ENCODE measurements at places on chromosomes 1 and 21. TPM values are rescaled to one million over a fixed set of nuclear protein-coding genes. Genes with fewer than 3 reads are reported as not detected.

- DNase-seq, result no peak
- H3K4me1 ChIP-seq, result no peaks in the 10 kb centered on the region
- H3K27ac ChIP-seq, result no peak overlapping the region
- no peak overlapping the region for H3K4me3 ChIP-seq
- no peaks in the 10 kb centered on the region for H3K36me3 ChIP-seq
- H3K27me3 ChIP-seq, result no peaks in the 10 kb centered on the region
These were observed 13.9 kb upstream of the ACTA1 start for GRCh38 chr1:229447809-229448252.

- H3K4me3 ChIP-seq, result no peak overlapping the region
- H3K36me3 ChIP-seq, result no peaks in the 10 kb centered on the region
- no peak for DNase-seq
- no peaks in the 10 kb centered on the region for H3K27me3 ChIP-seq
These were observed 89.6 kb upstream of the IVNS1ABP start for GRCh38 chr1:185406691-185407009.

- no peak overlapping the region for H3K27ac ChIP-seq
- peak overlapping the region; percentile 36 for H3K4me3 ChIP-seq
- H3K4me1 ChIP-seq, result peaks cover 4% of the 10 kb centered on the region
- DNase-seq, result no peak
- H3K27me3 ChIP-seq, result no peaks in the 10 kb centered on the region
These were observed 930 bp downstream of the SLC30A10 start for GRCh38 chr1:219927298-219927955.

DNA sequence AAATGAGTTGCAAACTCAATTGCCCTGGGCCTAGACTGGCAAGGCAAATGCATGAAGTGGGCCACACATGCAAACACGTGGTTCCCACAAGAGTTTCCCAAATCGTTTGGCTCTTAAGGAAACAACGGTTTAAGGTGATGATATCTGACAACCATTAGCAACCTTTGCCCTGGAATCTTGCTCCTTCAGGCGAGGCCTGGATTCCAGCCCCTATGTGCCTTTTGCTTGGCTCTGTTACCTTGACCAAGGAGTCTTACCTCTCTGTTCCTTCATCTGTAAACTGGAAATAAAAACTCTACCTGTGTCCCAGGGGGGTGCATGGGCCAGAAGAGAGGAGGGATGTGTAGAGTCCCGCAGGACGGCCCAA, 72.1 kb upstream of the CASZ1 start:
- DNase-seq, result no peak
- no peaks in the 10 kb centered on the region for H3K36me3 ChIP-seq
- H3K4me1 ChIP-seq, result peaks cover 5% of the 10 kb centered on the region
- H3K27me3 ChIP-seq, result peaks cover 4% of the 10 kb centered on the region

DNA sequence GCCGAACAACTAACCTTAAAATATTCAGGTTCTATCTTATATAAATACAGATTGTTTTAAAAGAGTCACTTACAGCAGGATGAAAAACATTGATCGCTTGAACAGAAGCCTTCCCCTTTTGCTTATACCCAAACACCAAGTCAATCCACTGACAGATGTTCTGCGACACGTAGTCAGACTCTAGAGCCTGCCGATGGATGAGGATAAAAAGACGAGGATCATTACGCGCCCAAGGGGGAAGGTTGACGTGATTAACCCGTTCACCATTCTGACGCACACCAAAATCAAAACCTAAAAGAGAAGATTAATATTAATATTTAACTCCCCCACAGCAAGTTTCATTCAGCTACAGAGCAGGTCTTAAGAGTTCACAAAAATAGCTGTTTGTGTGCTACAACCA, 59.4 kb upstream of the GNG4 start:
- no peak overlapping the region for H3K4me3 ChIP-seq
- H3K4me1 ChIP-seq, result no peaks in the 10 kb centered on the region

Gene AMY1B
- total RNA-seq, result not detected

GRCh38 chr1:59078070-59078800, 218.7 kb upstream of the FGGY start:
- H3K4me3 ChIP-seq, result no peak overlapping the region
- no peaks in the 10 kb centered on the region for H3K27me3 ChIP-seq
- H3K4me1 ChIP-seq, result no peaks in the 10 kb centered on the region
- DNase-seq, result no peak
- no peak overlapping the region for H3K27ac ChIP-seq

DNA sequence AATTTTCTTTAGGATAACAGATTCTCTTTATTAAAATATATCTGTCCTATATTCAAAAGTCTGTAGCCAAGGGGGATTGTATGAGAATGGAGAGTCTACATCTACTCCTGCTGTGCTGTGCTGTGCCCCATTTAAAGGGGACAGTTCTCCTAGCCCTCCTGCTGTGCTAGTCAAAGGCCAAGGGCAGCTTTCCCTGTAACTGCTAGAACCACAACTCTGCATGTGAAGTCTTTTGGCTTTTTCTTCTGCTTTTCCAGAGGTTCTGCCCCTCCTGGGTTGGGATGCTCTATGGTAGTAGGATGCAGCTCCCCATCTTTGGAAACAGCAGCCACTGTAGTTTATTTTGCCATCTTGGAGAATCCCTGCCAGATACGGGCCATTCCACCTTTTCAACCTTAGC, 197.5 kb upstream of the JUN start:
- no peaks in the 10 kb centered on the region for H3K4me1 ChIP-seq
- H3K27me3 ChIP-seq, result no peaks in the 10 kb centered on the region
- H3K27ac ChIP-seq, result no peak overlapping the region
- no peak for DNase-seq
- H3K36me3 ChIP-seq, result no peaks in the 10 kb centered on the region
- H3K4me3 ChIP-seq, result no peak overlapping the region

- DNase-seq, result no peak
- H3K36me3 ChIP-seq, result no peaks in the 10 kb centered on the region
- no peak overlapping the region for H3K4me3 ChIP-seq
- H3K27ac ChIP-seq, result no peak overlapping the region
- H3K27me3 ChIP-seq, result peaks cover 35% of the 10 kb centered on the region
These were observed 15.1 kb upstream of the SAMD11 start for GRCh38 chr1:908661-909060.

DNA sequence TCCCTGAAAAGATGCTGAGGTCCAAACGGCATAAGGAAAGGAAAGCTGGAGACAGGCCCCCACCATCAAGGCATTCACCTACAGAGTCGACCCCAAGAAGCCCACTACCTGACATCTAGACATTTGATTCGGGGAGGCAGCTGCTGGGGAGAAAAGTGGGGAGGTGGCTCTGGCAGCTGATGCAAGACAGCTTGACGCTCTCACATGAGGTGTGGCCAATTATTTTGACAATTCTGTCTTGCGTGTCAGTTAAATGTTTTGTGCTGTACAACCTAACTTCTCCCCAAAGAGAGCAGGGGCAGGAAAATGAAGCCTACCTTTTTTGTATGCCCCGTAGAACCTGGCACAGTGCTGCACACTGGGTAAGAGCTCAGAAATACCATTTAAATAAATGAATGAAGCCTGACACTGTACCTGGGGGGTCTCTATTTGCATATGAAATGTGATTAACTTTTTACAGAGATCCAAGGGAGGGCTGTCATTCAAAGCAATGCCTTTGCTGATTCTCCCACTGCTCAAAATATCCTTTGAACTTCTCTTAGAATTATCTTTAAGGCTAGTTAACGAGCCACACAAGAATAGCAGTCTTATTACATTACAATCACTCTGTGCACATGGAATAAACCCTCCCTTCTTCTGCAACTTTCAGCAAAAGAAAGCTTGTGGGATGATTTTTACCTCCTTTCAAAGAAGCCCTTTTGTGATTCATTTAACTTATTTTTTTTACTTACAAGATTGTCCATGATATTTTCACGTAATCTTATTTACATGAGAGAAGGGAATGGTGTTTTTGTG, 163.2 kb downstream of the TNR start:
- H3K4me3 ChIP-seq, result no peak overlapping the region
- H3K27ac ChIP-seq, result no peak overlapping the region
- DNase-seq, result no peak
- H3K27me3 ChIP-seq, result peaks cover 6% of the 10 kb centered on the region
- H3K36me3 ChIP-seq, result no peaks in the 10 kb centered on the region

- H3K4me1 ChIP-seq, result no peaks in the 10 kb centered on the region
- H3K27me3 ChIP-seq, result no peaks in the 10 kb centered on the region
- H3K4me3 ChIP-seq, result no peak overlapping the region
- no peak for DNase-seq
- no peak overlapping the region for H3K27ac ChIP-seq
These were observed 73.8 kb downstream of the POU2F1 start for GRCh38 chr1:167294528-167294927.

DNA sequence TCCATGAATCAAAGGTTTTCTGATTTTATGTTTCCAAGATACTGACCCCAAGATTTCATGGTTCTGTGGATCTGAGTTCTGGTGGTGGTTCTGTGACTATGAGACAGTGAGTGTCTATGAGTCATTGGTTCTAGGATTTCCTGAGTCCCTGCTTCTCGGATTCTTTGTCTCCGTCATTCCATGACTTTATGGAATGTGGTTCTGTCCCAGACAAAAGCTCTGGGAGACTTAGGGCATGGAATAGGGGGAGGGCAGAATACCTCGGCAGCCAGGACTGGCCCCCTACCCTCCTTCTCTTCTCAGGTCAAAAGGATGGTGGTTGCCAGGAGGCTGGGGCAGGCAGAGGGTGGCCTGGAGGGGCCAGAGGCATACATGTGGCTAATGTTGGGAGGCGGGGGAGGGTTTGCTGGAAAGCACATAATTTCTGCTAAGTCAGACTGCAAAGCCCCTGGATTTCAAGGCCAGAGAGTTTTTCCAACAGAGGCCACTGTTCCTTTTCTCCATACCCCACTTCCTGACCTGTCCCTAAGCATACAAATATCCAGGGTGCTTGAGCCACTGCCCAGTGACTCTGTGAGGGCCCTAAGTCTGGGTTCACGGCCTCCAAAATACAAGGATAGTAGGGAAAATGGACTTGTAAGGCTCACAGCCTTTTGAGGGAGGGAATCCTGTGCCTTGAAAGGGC, 17.2 kb downstream of the CDCP2 start:
- H3K4me1 ChIP-seq, result no peaks in the 10 kb centered on the region
- no peak overlapping the region for H3K27ac ChIP-seq
- no peaks in the 10 kb centered on the region for H3K36me3 ChIP-seq
- DNase-seq, result no peak

GRCh38 chr1:155173478-155174323, at the start of gene TRIM46:
Gene TRIM46 (plus strand): TSS chr1:155173849. CDS start chr1:155173967, 118 bp downstream.
- peaks cover 10% of the 10 kb centered on the region for H3K4me1 ChIP-seq
- peak within 1 kb of the TSS; percentile 90 for H3K4me3 ChIP-seq

- no peak overlapping the region for H3K4me3 ChIP-seq
- peak overlapping the region; percentile 78 for H3K27ac ChIP-seq
- no peaks in the 10 kb centered on the region for H3K4me1 ChIP-seq
- DNase-seq, result peak; percentile 62
These were observed 20.6 kb upstream of the PGD start for GRCh38 chr1:10378081-10378841.

GRCh38 chr1:24481101-24481500, 21.5 kb upstream of the RCAN3 start:
- H3K4me1 ChIP-seq, result no peaks in the 10 kb centered on the region
- H3K4me3 ChIP-seq, result no peak overlapping the region
- no peaks in the 10 kb centered on the region for H3K27me3 ChIP-seq
- no peak overlapping the region for H3K27ac ChIP-seq

- no peak overlapping the region for H3K4me3 ChIP-seq
- no peak for DNase-seq
- no peaks in the 10 kb centered on the region for H3K4me1 ChIP-seq
- H3K36me3 ChIP-seq, result no peaks in the 10 kb centered on the region
- H3K27ac ChIP-seq, result no peak overlapping the region
These were observed 31.7 kb downstream of the CHML start for GRCh38 chr1:241608379-241609033.

DNA sequence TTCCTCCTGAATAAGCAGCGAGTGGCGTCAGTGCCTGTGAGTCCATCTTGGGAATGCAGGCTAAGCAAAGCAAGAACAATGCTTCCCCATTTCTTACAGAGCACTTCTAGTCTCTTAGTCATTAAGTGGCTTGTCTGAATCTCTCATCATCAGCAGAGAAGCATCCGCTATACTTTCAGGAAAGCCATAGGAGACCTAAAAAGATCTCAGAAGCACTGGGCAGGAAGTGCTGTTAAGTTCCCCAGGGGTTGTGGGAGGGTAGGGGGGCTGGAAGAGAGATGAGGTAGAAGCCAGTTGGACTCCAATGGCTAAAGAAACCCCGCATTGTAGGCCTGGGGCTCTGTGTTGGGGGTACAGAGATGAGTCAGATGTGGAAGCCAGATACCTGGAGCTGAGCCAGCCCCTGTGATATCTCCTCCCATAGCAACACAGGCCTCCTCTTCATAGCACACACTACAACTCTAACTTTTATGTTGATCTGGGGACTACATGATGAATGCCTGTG, 44.9 kb downstream of the SYT6 start:
- H3K27me3 ChIP-seq, result no peaks in the 10 kb centered on the region
- H3K4me3 ChIP-seq, result no peak overlapping the region
- H3K4me1 ChIP-seq, result no peaks in the 10 kb centered on the region

Gene KHDRBS1
- total RNA-seq, result 78.7 TPM

- no peaks in the 10 kb centered on the region for H3K4me1 ChIP-seq
- DNase-seq, result no peak
- no peak overlapping the region for H3K27ac ChIP-seq
- H3K36me3 ChIP-seq, result no peaks in the 10 kb centered on the region
These were observed 132.0 kb upstream of the ZC3H11B start for GRCh38 chr1:219744652-219745469.

GRCh38 chr1:86068841-86069756, 87.5 kb downstream of the COL24A1 start:
- H3K27ac ChIP-seq, result no peak overlapping the region
- no peak for DNase-seq
- H3K36me3 ChIP-seq, result no peaks in the 10 kb centered on the region
- no peak overlapping the region for H3K4me3 ChIP-seq
- no peaks in the 10 kb centered on the region for H3K27me3 ChIP-seq

DNA sequence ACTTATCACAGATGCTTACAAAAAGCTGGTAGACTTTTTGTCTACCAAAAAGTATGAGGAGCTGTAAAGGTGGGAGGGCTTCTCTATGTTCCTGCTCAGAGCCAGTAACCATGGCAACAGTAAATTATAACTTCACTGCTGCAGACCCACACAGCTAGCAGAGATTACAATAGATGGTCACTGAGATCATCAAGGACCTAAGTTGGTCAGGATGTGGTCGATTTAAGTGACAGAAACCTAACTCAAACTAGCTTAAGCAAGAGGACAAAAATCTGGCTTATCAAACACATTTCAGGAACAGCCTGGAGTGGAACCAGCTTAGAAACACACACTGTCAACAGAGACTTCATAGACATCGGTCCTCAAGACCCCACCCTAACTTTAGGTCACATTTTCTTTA, 113.4 kb upstream of the ATP1A1 start:
- DNase-seq, result no peak
- no peaks in the 10 kb centered on the region for H3K4me1 ChIP-seq
- H3K27me3 ChIP-seq, result no peaks in the 10 kb centered on the region
- no peak overlapping the region for H3K4me3 ChIP-seq
- H3K36me3 ChIP-seq, result no peaks in the 10 kb centered on the region
- H3K27ac ChIP-seq, result no peak overlapping the region

Gene TLCD4
- total RNA-seq, result 6.9 TPM

Gene OR2T11
- not detected for total RNA-seq

Gene PRDM16
- total RNA-seq, result 3.8 TPM

Gene PEAR1
- 15.1 TPM for total RNA-seq
